ENCODE measurements at places on chromosomes 6 and 20.

- no peak overlapping the region for H3K4me3 ChIP-seq
- H3K36me3 ChIP-seq, result no peaks in the 10 kb centered on the region
- no peak for DNase-seq
- no peak overlapping the region for H3K27ac ChIP-seq
- H3K4me1 ChIP-seq, result no peaks in the 10 kb centered on the region
Measured at GRCh38 chr6:5278047-5278446, 16.7 kb downstream of the FARS2 start.

- no peak for DNase-seq
- H3K36me3 ChIP-seq, result no peaks in the 10 kb centered on the region
Measured at GRCh38 chr20:49699200-49699992, 14.3 kb downstream of the B4GALT5 start.

GRCh38 chr6:30202366-30202765 lies 10.8 kb downstream of the TRIM26 start:
- no peak overlapping the region for H3K27ac ChIP-seq
- peaks cover 38% of the 10 kb centered on the region for H3K4me1 ChIP-seq
- DNase-seq, result no peak
- H3K4me3 ChIP-seq, result no peak overlapping the region
- peaks cover 27% of the 10 kb centered on the region for H3K36me3 ChIP-seq

DNA sequence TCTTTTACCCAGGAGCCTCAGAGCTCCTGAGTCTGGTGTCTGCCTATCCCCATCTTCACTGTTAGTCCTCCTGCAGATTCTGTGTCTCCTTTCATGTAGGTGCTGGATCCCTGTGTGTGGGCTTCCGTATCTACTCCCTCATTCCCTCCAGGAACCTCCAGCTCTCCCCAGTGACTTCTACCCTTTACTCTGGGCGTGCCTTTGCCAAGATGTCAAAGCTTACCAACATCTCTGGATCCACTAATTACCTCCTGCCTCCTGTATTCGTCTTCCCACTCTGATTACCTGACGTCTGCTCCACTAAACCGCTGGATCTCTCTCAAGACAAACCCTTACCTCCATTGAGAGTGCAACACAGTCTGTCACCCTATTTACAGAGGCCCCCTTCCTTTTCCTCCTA lies 2.2 kb upstream of the C6orf136 start:
- no peaks in the 10 kb centered on the region for H3K27me3 ChIP-seq
- DNase-seq, result no peak
- H3K27ac ChIP-seq, result no peak overlapping the region
- H3K36me3 ChIP-seq, result peaks cover 47% of the 10 kb centered on the region

DNA sequence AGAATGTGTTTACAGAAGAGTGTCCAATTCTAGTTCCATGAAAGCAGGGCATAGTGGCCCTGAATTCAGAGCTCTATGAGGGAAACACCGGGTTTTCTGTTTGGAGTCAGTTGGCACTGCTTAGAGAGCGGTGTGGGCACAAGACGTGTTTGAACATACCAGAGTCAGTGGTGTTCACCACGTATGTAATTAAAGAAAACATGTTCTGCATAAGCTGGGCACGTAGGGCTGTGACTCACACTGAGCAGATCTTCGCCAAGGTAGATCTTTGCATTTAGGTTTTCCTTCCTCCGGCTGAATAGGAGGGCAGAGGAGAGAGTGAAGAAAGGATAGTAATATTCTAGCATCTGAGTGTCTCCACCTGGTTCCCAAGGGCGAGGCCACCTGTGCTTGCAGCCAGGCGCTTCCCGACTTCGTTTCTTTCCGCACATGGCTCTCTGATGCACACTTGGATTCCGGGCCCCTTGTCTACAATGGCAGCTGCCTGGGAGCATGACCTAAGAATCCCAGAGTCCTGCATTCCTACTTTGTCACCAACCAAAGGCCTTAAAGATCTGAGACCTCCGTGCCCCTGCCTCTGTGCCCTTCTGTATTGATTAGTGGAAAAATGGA lies 136.2 kb downstream of the ERMARD start:
- H3K4me3 ChIP-seq, result no peak overlapping the region
- H3K27ac ChIP-seq, result no peak overlapping the region
- DNase-seq, result no peak
- peaks cover 6% of the 10 kb centered on the region for H3K4me1 ChIP-seq

DNA sequence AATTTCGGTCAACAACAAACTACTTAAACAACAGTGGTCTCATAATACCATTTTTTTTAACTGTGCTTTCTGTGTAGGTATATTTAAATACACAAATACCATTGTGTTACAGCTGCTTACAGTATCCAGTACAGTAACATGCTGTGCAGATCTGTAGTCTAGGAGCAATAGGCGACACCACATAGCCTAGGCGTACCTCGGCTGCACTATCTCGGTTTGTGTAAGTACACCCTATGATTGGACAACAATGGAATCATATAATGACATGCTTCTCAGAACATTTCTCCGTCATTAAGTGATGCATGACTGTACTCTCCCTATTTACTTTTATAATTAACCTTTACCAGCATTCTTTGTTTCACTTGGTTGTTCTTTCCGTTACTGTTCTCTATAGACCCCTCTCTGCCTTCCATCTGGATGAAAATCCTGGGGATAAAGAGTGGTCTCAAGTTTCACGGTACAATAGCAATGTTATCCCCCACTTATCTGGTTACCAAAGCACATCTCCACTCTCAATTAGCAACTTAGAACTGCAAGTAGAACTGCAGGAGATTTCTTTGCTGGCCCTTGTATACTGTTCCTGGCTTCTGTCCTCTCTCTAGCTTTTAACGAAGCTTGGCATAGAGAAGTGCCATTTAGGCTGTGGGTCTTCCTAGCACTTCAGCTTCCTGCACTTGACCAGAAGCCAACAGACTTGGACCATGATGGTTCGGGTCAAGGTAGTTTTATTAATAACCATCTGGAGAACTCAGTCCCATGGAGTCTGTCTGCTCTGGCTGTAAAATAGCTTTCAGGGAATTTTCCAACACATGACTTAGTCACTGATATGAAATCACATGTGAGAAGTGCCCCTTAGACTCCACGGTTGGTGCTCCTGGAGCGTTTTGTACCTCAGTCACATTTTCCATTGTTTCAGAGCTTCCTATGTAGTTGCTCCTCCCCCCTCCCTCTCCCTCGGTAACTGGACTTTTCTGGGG lies 80.4 kb upstream of the POPDC3 start:
- no peak overlapping the region for H3K4me3 ChIP-seq
- H3K27me3 ChIP-seq, result no peaks in the 10 kb centered on the region
- no peaks in the 10 kb centered on the region for H3K36me3 ChIP-seq
- no peak for DNase-seq
- H3K27ac ChIP-seq, result no peak overlapping the region
- H3K4me1 ChIP-seq, result no peaks in the 10 kb centered on the region

DNA sequence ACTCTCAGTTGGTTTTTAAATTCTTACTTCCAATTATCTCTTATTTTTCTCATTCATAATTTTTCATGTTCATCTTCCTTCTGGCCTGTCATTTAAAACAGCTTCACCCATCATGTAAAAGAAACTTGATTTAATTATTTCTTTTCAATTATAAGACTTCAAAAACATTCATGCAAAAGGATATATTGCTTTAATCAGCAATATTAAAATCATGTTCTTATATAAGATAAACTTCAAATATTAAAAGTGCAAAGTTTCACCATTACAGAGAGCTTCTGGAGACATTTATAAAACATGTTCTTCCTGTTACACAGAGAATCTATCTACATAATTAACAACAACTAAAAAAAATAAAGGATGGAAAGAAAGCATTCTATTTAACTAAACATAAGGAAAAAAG lies 396.7 kb upstream of the RUNX2 start:
- no peaks in the 10 kb centered on the region for H3K27me3 ChIP-seq
- no peaks in the 10 kb centered on the region for H3K36me3 ChIP-seq
- DNase-seq, result no peak
- H3K27ac ChIP-seq, result no peak overlapping the region
- H3K4me1 ChIP-seq, result no peaks in the 10 kb centered on the region

- H3K27me3 ChIP-seq, result no peaks in the 10 kb centered on the region
- peak overlapping the region; percentile 67 for H3K27ac ChIP-seq
- peaks cover 24% of the 10 kb centered on the region for H3K4me1 ChIP-seq
- H3K4me3 ChIP-seq, result no peak overlapping the region
- DNase-seq, result peak; percentile 83
Measured at GRCh38 chr6:13303668-13304017, 24.7 kb downstream of the TBC1D7 start.

DNA sequence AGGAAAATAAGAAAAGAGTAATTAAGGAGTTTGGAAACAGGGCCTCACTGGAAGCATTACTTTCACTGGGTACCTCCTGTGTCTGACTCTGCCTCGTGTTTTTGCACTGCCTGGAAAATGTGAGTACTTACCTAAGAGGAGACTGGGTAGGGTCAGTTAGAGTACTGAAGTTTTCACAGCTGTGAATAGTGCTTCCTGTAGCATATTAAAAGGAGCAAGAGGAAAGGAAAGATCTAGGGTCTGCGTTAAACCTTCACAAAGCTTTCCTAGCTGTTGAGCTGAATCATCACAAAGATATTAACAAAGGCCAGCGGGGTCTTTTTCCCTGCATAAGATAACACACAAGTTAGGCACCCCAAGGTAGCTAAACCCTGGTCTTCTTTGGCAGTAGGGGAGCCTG lies 82.3 kb downstream of the MLIP start:
- H3K4me1 ChIP-seq, result no peaks in the 10 kb centered on the region
- H3K27ac ChIP-seq, result no peak overlapping the region
- H3K4me3 ChIP-seq, result no peak overlapping the region
- no peaks in the 10 kb centered on the region for H3K36me3 ChIP-seq
- DNase-seq, result no peak

DNA sequence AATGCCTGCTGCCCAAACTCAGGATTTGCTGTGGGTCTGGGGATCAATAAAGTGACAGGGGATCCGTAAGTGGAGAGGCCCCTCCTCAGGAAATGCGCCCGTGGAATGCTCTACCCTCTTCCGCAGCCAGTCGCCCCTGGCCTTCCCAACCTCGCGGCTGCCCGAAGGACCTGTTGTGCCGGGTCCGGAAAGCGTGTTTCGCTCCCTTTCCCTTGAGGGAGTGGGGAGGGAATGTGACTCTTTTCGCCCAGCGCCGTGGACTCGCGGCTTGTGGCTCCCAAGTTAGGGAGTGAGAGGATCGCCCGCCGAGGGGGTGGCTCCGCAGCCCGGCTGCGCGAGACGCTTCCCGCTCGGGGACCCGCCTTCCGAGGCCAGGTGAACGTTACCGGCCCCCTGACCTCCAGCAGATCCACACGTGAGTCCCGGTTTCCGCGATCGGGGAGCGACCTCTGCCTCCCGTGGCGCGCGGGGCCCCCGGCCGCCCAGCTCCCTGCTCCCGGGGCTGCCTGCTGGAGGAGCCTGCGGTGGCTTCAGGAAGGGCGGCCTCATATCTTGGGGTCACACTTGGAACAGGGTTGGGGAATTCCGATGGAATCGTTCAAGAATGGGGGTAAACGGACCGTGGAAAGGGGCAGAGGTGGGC lies 666 bp downstream of the TPD52L1 start:
- peaks cover 18% of the 10 kb centered on the region for H3K4me1 ChIP-seq
- no peaks in the 10 kb centered on the region for H3K27me3 ChIP-seq
- no peaks in the 10 kb centered on the region for H3K36me3 ChIP-seq
- peak overlapping the region; percentile 89 for H3K27ac ChIP-seq
- DNase-seq, result peak; percentile 61

DNA sequence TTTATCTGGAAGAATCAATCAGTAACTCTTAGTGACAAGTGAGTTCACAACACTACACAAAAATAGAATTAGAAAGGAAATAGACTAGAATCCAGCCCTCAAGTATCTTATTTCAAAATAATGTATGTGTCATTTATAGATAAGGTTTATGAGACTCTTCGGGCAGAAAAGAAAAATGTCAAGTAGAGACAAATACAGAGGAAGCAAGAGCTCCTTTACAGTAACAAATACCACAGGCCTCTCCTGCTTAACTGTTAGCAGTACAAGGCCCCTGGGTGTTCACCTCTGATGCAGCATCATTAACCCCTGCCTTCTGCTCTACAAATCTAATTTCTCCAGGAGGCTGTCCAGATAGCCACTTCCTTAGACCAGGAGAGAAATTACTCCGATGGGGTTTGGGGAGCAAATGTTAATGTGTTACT lies 76.7 kb downstream of the UBE3D start:
- H3K36me3 ChIP-seq, result no peaks in the 10 kb centered on the region
- no peaks in the 10 kb centered on the region for H3K4me1 ChIP-seq
- H3K4me3 ChIP-seq, result no peak overlapping the region
- H3K27me3 ChIP-seq, result no peaks in the 10 kb centered on the region
- no peak for DNase-seq

DNA sequence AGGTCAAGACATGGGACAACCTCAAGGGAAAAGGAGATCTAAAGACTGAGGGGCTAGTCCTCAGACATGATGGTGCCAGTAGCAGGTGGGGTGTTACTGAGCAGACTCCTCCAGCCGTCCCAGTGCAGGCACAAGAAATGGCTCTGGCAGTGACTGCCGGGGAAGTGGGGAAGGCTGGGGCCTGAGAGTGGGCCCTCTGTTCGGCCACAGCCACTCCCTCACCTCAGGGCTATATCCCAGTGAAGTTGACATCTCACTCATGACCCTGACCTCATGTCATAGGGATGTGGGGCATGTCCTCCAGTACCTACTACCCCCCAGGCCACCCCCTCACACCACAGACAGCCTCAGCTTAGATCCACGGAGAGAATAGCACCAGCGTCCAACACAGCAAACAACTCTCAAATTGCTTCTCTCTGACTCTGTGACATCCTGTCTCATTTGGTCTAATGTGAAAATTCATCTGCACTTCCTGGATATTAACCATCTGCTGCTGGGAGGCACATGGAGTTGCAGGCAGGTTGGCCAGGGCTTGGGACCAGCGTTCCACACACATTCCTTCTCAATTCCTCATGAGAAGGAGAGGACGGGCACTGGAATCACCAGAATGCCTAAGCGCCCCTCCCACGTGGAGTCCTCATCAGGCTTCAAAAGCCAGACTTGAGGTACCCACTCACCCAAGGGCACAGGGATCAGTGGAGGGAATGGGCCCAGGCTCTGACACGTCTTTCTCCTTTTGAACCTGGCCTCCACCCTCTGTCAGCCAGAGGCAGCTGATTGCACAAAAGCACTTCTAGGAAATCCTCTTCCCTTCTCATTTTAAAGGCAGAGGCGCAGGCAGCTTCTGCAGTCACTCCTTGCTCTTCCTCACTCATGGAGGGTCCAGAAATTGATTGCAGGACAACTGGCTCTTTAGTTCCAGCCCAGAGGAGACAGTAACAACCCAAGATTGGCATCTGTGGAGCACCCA lies 163.6 kb upstream of the CST7 start:
- H3K4me1 ChIP-seq, result no peaks in the 10 kb centered on the region
- H3K36me3 ChIP-seq, result no peaks in the 10 kb centered on the region
- H3K4me3 ChIP-seq, result no peak overlapping the region
- no peak for DNase-seq
- H3K27ac ChIP-seq, result no peak overlapping the region

GRCh38 chr6:170106906-170107525 lies 183.9 kb downstream of the DLL1 start:
- no peak overlapping the region for H3K4me3 ChIP-seq
- H3K4me1 ChIP-seq, result no peaks in the 10 kb centered on the region
- no peaks in the 10 kb centered on the region for H3K36me3 ChIP-seq
- no peak overlapping the region for H3K27ac ChIP-seq
- DNase-seq, result peak; percentile 65

GRCh38 chr6:26452631-26453235 lies 5.0 kb upstream of the BTN2A1 start:
- H3K4me1 ChIP-seq, result peaks cover 11% of the 10 kb centered on the region
- no peaks in the 10 kb centered on the region for H3K27me3 ChIP-seq
- H3K27ac ChIP-seq, result no peak overlapping the region
- H3K36me3 ChIP-seq, result peaks cover 22% of the 10 kb centered on the region
- H3K4me3 ChIP-seq, result no peak overlapping the region
- no peak for DNase-seq
